ENCODE measurements at places on chromosomes 2 and 18. TPM values are rescaled to one million over a fixed set of nuclear protein-coding genes. Genes with fewer than 3 reads are reported as not detected.

The CAPN14 gene
- total RNA-seq, result not detected

The SERPINB10 gene
- total RNA-seq, result 0.06 TPM

The CROCC2 gene
- total RNA-seq, result not detected

The GNLY gene
- total RNA-seq, result 2.0 TPM

GRCh38 chr2:207914716-207915115 lies 110.6 kb downstream of the PLEKHM3 start:
- no peaks in the 10 kb centered on the region for H3K27me3 ChIP-seq
- H3K4me1 ChIP-seq, result no peaks in the 10 kb centered on the region

DNA sequence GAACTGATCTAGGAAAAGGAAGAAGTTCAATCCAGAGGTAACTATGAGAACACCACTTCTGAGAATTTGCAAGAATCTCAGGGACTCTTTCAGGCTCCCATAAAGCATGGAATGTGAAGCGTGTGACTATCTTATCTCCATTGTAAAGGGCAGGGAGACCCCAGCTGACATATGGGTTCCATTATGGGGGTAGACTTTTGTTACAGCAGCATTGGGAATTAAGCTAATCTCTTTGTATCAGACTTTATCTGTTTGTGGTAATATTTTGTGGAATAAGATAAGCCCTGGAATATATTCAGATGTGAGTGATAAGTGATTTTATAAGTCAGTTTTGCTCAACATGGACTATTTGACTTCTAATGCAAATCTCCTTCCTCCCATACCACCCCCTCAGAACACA lies 468.3 kb downstream of the MEIS1 start:
- H3K4me1 ChIP-seq, result no peaks in the 10 kb centered on the region
- H3K27ac ChIP-seq, result no peak overlapping the region
- no peak for DNase-seq
- no peaks in the 10 kb centered on the region for H3K36me3 ChIP-seq

DNA sequence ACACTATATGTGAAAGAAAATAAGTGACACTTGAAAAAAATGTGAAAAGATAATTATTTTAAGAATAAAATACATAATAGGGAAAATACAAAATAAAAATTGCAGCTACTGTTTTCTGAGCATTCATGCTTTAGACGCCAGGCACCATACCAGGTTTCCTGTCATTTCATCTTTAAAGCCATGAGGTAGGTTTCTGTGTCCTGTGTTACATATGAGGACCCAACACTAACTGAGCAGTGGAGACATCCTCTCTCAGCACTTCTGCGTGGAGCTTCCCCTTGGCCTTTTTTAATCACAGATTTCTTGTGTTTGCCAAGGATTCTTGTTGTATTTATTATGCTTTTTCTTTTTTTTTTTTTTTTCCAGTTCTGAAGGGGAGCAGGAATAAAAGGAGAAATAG lies 117.3 kb downstream of the FAM117B start:
- no peak overlapping the region for H3K27ac ChIP-seq
- no peaks in the 10 kb centered on the region for H3K27me3 ChIP-seq
- H3K36me3 ChIP-seq, result no peaks in the 10 kb centered on the region
- no peak for DNase-seq
